ENCODE measurements at places on chromosomes 2 and 18. TPM values are rescaled to one million over a fixed set of nuclear protein-coding genes. Genes with fewer than 3 reads are reported as not detected.

- no peak for DNase-seq
These were observed 38.3 kb downstream of the MRPS9 start for GRCh38 chr2:105076121-105076520.

- DNase-seq = no peak
These were observed 270.6 kb downstream of the C1D start for GRCh38 chr2:67792191-67792590.

Gene HOXD13
- total RNA-seq = not detected

- DNase-seq = no peak
These were observed 152.6 kb upstream of the TTC39C start for GRCh38 chr18:23861805-23862470.

GRCh38 chr2:202290970-202291369, 25.4 kb downstream of the NOP58 start:
- no peak for DNase-seq

GRCh38 chr2:20291846-20292408, 58.7 kb downstream of the PUM2 start:
- no peak for DNase-seq

Gene LCT
- total RNA-seq = not detected

Gene EIF2AK3
- 19.8 TPM for total RNA-seq

Gene DTNA
- total RNA-seq = 26.1 TPM

Gene SLC40A1
- total RNA-seq = 39.8 TPM

DNA sequence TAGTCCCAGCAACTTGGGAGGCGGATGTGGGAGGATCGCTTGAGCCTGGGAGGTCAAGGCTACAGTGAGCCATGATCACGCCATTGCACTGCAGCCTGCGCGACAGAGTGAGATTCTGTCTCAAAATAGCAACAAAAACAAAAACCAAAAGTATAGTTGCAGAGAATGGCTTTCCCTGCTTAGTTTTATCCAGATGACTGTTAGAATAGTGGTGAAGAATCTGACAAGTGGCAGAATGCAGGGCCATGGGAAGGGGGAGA, 53.8 kb downstream of the NEDD4L start:
- DNase-seq = no peak

DNA sequence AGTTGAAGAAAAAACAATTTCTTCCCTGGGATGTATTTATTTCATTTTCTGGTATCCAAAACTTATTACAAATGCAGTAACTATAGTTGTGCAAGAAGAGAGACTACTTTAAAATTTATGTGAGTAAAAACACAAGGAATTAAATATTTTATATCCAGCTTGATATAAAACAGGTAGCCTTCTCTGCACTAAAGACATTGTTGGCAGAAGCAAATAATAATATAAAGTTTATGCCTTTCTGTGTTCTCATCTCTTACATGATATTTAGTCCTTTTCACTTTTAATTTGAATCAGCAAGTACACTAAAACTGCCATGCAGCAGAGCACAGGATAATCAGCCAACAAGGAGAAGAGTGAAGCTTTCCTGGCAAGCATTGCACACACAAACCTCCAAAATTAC, 352.7 kb downstream of the ARL6IP6 start:
- DNase-seq = no peak

DNA sequence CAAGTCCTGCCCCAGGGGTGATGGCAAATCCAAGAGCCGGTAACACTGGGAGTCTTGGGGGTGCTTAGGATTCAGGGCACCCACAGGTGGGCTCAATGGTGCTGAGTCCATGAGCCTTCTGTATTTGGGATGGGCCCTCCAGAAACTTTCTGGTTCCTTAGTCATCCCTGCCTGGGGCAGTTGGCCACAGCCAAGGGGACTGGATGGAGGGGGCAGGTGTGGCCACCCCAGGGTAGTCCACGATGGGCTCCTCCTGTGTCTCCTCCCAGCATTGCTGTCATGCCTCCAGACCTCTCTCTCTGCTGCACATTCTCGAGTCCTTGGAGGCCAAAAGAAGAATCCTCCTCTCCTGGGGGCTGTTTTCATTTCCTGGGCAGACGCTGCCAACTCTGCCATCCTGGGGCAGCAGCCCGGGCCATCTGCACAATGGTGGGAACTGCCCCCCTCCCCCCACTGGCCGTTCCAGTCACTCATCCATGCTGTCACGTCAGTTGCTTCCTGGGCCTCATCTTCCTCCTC, 158.0 kb upstream of the TWIST2 start:
- DNase-seq = no peak

Gene ARHGAP15
- total RNA-seq = 26.9 TPM

DNA sequence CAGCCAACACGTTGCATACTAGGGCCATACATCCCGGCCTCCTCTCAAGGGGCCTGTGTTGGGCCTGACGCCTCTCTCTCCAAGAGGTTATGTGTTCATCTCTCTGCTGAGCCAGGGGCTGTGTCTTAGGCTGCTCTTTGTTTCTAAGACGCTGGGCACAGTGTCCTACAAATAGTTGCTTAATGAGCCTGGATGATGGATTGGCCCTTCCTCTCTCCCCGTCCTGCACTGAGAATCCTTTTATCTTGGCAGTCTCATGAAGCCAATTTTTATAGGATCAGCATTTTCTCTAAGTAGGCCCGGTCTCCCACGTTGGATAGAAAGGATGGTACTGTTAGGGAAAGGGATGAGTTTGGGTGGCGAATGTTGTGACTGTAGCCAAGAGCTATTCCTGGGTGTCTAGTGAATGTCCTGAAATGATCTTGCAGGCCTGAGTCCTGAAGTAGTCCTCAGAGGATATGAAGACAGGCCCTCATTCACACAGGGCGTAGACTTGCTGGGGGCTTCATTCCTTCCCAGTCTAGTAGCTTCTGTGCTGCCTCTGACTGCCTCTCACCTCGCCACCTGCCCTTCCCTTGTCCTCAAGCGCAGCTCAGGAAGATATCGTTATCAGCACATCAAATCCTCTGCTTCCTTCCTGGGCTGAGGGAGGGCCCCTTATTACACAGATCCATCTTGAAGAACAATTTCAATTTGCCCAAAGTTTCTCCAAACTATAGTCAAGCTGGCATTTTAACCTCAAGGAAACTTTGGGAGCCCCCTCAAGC, 8.8 kb downstream of the LBH start:
- no peak for DNase-seq

DNA sequence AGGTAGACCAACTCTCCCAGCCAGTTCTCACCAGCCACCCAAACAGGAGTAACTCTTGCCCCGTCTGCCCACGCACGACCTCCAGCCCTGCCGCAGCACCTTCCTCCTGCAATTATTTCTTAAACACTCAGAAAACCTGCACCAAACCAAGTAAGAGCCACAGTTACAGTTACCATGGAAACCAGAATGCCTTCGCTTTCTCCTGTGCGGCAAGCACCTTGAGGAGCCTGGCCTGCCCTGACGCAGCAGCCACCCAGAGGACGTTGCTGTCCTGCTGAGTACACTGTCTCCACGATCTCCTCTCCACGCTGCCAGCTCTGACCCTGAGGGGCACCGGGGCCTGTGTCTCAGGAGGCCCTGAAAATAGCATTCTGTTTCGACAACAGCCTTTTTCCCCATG, 94.3 kb upstream of the SMIM21 start:
- no peak for DNase-seq

DNA sequence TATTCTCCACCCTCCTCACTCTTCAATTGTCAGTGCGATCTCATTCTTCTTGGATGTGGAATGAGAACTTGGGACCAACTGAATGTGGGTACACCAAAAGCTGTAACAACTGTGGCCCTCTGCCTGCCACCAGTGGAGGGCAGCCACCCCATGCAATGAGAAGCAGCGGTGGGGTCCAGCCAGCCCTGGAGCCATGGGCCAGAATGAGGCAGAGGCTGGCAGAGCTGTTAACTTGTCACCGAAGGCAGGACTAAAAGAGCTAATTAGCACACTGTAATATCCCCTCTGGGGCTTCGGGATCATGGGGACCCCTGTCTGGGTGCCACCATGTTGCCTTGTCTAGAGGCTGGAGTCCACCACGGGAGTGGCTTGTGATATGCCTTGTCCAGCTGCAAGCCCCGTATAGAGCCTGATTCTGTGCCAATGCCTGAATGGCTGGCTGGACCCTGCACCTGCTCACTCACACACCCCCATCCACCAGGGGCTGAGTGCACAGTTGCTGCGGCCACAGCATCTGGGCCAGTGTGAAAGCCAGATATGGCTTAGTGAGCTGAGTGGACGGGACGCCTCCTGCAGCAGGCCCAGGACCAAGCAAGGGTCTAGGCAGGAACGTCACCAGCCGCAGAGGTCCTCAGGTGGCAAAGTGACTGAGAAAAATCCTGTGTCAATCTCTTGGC, 680.5 kb downstream of the DSC3 start:
- DNase-seq = no peak

DNA sequence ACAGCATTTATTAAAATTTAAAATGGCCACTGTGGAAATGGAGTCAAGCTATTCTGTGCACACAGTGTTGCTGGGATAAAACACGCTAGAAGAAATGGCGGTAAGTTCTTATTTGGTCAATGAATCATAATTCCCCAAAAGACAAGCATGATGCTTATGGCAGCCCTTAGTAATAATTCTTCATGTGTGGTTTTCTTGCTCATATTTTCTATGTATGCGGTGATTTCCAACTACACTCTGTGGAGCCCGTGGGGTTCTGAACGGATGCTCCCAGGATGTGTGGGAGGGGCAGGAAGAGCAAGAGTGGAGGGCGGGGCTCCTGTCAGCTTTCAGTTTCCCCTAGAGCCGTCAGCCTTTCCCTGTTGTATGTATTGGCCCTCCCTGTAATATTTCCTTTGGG, 91.7 kb upstream of the RMDN2 start:
- DNase-seq = no peak

DNA sequence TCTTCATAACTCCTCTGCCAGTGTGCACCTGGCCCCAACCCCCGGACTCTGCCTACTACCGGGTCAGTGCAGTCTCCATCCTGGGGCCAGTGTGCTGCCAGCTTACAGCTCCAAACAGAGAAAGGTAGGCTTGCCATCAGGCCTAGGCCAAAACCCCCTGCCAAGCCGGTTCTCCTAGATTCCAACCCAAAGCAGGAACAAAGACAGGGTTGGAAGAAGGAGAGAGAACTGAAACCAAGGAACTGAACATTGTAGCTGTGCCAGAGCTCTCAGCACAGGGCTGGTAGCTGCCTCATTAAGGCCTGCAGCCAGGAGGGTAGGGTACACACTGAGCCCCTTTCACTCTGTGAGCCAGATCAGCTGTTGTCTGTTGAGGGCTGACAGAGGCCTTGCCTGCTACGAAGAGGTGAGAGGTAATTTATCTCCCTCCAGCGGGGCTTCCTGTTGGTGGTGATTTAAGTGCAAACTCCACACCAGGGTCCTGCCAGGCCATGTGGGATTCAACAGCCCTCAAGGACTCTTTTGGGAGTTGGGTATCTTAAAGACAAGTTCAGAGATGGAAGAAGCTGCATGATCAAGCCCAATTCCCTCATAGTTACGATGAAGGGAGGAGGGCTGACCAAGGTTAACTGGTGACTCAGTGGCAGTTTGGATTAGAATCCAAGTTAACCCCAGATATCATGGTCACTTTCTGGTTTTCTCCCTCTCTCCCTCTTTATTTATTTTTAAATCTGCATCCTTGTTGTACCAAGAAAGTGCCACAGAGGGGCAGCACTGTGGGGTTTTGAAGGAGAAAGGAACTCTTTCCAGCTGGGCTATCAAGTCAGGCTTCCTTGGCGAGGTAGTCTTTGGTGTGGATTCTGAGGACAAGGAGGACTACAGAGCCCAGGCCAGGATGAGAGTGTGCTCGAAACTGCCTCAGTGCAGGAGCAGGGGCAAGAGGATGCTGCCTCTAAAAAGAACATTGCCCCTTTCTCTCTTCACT, 48.1 kb downstream of the CYRIA start:
- no peak for DNase-seq

DNA sequence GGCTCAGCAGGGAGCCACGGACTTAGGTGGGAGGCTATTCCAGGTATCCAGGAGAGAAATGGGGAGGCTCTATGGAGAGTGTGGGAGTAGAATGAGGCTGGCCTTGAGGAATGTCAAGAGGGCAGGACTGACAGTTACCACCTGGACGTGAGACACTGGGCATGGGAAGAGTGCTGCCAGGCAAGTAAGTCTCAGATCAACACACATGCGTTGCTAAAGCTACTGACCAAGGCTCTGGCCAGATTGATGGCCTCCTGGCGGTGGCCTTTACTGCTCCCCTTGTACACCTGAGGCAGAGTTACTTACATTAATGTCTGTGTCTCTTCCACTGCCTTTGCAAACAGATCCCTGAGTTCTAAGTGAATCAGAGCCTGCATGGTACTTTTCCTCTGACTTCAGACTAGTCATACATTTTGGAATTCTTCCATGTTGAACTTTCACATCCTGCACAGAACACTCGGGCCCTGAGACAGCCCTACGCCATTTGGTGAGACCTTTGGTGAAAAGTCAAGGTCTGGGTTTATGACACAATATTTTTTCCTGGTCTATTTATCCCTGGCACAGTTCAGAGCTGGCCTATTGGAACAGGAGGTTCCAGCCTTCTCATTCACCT, 398.8 kb upstream of the TRIB2 start:
- DNase-seq = no peak

Gene ACKR3
- 57.6 TPM for total RNA-seq

DNA sequence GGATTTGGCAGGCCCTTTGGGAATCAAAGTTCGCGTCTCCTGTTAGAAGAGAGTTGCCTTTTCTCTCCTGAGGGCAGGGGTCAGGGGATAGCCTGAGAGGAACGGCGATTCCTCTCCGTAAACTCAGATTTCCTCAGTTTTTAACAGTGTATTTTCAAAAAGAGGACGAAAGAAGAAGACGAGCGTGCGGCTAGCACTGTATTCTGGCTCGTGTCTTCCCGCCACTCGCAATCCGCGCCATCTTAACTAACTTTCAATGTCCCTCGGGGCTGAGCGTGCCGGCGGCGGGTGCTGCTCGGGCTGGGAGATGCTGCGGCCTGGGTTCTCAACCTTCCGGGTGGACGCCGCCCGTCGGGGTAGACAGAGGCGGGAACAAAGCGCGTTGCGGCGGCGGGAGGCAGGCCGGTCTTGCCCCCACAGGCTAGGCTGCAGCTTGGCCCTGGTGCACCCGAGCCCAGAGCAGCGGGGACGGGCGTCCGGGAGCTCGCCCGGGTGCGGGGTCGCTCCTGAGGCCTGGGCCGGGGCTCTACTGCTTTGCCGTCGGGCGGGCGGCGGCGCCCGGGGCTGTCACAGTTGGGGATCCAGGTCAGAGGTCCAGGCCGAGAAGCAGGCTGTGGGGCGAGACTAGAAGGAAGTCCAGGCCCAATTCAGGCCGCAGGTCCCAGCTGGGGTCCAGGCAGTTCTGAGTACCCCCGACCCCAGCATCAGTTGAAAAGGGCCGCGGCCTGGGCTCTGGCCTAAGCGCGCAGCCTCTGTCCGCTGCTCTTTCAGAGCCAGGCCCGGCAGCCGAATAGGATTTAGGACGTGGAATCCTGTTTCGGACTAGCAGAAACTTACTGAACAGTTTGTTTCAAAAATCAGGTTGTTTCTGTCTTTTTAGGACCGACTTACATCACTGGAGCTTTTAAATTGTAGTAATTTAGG, 11.8 kb downstream of the TBR1 start:
- no peak for DNase-seq

DNA sequence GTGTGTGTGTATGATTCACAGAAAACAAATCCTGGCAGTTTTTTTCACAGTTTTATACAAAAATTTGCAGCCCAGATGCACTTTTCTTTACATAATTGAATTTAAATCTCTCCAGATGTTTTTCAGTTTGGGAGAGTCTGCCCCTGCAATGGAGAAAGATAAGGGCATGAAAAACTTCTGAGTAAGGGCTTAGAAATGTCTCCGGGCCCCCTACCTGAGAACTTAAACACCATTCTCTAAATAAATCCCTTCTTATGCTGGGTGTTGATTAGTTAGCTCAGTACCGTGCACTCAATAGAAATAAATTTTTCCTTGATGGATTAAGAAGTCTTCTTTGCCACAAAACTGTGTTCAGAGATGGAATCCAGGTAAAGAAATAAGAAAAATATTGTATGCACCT, 64.5 kb downstream of the DPP4 start:
- no peak for DNase-seq

Gene ERBB4
- 2.8 TPM for total RNA-seq

Data from tibial nerve (tissue), 4 donors.